CD4-positive, alpha-beta T cell treated with Interleukin-6 at 100 ng/mL for 8 hours (primary cell): ENCODE measurements at places on chromosomes 11 and 22.

GRCh38 chr11:60717956-60718355, 6.6 kb upstream of the MS4A18 start:
- DNase-seq: no peak

DNA sequence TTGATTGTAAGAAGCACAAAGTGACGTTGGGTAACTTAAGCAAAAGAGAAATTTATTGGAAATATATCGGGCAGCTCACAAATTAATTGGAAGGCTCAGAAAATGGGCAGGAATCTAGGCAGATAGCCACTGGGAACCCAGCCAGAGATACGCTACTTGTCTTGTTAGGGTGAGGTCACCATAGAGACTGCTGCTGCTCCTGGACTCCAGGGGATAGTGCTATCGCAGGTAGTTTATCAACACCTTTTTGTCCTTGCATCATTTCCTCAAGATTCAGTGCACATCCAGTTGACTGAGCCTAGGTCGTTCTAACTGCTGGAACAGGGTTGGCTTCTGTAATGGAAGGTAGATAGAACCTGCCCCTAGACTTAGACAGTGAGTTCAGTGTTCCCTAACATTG, 19.6 kb downstream of the AMOTL1 start:
- DNase-seq: no peak

GRCh38 chr11:7851391-7851790, 54.6 kb upstream of the OR5P2 start:
- no peak for DNase-seq

GRCh38 chr11:84319863-84320262, 1033.7 kb upstream of the CCDC90B start:
- no peak for DNase-seq

DNA sequence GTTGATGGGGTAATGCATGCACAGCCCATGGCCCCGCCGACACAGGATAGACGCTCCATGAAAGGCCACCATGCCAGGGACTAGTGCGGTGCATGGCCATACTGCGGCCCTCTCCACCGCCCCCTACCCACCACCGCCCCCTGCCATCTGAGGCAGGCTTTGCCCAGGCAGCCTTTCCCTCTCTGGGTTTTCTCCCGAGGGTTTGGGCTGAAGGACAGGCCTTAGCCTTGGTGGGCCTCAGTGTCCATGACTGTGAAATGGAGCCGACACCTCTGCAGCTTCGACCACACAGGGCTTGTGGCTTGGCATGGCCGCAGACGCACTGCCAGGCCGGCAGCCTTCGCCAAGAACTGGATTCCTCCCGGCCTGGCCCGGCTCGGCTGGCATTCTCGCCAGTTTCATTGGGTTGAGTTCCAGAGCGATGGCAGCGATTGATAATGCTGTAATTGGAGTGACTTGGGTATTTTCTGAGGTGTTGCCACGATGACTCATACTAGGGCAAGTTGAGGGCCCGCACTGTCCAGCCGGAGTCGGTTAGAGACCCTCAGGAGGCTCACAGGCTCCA, 111.3 kb downstream of the WNT7B start:
- no peak for DNase-seq

GRCh38 chr22:36419177-36419911, 31.6 kb upstream of the MYH9 start:
- no peak for DNase-seq

- no peak for DNase-seq
Observed at GRCh38 chr11:61067782-61068446, 34.4 kb upstream of the CD5 start.

DNA sequence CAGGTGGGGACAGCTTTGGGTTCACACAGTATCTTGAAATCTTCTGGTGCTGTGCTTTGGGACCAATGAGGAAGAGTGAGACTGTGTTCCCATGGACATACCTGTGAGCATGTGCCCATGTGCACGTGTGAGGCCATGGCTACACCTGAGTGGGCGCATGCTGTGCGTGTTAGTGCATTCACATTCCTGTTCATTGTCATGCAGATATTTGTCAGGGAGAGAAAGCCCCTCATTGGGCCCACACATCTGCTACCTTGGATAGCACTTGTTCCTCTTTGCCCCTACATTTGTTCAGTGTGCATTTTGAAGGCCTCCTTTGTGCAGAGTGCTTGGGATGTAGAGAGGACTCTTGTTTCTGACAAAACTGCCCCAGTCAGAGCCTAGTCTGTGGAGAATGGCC, 154.3 kb upstream of the E2F8 start:
- no peak for DNase-seq

GRCh38 chr11:4903484-4903883, at the start of gene OR51A7:
Gene OR51A7, plus strand, starts transcription at chr11:4903783. Its CDS starts 3,587 bp downstream, at chr11:4907370.
- DNase-seq: no peak

- DNase-seq: no peak
Observed at GRCh38 chr22:30984317-30984716, 15.3 kb downstream of the TUG1 start.

GRCh38 chr11:8963569-8964323, 496 bp downstream of the TMEM9B start:
- peak; percentile 71 for DNase-seq

- DNase-seq: no peak
Observed at GRCh38 chr11:74736031-74736430, 4.8 kb upstream of the CHRDL2 start.

DNA sequence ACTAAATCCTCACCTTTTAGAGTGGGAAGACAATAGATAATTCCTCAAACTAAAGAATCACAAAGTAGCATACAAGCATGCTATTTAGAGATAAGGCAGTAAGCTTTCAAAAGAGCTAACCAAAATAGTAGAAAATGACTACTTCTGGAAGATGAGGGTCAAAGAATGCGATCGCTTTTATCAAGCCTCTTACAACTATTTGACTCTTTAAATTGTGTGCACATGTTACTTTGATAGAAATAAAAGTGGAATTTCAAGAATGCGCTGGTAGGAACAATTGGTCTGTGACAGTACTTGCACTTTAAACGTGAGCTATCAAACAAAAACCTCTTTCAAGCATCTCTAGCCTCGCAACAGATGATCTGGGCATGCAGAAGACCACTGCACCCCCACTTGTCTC, 97.3 kb downstream of the COMMD9 start:
- DNase-seq: no peak

- peak; percentile 67 for DNase-seq
Observed at GRCh38 chr11:102361086-102362031, 14.3 kb downstream of the BIRC2 start.

DNA sequence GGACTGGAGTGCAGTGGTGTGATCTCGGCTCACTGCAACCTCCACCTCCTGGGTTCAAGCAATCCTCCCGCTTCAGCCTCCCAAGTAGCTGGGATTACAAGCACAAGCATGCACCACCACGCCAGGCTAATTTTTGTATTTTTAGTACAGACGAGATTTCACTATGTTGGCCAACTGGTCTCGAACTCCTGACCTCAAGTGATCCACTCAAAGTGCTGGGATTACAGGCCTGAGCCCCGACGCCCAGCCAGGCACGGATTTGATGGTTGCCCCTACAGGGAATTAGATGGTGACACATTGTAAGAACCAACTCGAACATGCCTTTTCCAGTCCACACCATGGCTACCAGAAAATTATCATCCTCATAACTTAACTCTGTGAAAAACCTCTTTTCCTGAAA, 26.8 kb upstream of the RTL6 start:
- DNase-seq: no peak

DNA sequence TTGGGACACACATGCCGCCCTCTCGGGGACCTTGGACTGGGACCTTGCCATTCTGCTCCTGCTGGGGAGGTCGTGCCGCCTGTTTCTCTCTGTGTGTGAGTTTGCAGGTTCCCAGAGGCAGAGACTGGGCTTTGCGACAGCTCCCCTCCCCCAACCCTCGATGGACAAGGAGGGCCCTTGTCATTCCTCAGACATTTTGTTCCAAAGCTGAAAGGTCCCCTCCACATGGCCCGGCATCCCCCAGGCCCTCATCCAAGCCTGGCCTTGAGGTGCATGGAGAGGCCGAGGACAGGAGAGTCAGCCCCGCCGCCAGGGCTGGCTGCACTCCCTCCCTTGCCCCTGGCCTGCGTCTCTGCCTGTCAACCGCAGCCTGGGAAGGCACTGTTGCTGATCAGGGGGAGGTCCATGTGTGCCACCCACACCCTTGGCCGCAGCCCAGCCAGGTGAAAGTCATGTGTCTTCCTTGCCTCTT, 25.6 kb downstream of the FADS2 start:
- DNase-seq: no peak

GRCh38 chr22:47245786-47246185, 483.3 kb downstream of the TBC1D22A start:
- DNase-seq: no peak

GRCh38 chr11:66002648-66003225, 434 bp downstream of the BANF1 start:
- no peak for DNase-seq

- DNase-seq: no peak
Observed at GRCh38 chr11:44877571-44878497, 72.8 kb downstream of the TP53I11 start.

DNA sequence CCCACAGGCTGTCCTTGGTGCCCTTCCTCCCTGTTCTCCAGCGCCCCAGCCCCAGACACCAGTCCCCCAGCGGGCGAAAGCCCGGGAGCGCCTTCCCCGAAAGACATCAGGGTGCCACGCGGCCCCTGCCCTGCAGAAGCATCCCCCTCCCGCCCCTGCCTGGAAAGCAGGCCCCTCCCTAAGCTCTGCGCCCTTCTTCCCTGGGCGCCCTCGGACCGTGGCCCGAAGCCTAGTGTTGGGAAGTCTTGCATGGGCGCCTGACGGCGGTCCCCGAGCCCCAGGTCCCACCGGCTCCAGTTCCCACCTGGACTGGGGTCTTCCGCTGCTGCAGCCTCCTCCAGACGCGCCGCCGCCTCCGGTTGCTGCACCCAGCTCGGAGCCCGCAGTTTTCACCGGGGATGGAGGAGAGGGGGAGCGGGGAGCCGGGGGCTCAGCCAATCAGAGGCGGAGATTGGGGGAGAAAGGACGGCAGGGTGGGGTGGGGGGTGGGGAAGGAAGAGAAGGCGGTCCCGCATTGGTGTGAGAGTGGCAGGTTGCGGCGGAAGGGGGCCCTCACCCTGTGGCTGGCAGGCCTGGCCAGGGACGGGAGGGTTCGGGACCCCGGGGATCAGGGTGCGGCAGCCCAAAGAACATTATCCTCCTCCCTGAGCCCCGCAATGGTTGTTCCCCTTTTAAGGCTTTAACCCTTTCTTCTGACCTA, at the start of gene THY1:
Gene THY1 (minus strand): TSS at position 364 of the 700 bp plus-strand sequence. CDS start 2,267 bp downstream, outside the sequence.
- DNase-seq: no peak

GRCh38 chr11:70744396-70745185, 346.3 kb downstream of the CTTN start:
- DNase-seq: no peak

- DNase-seq: no peak
Observed at GRCh38 chr22:19693581-19693980, 20.7 kb upstream of the SEPTIN5 start.

GRCh38 chr11:75571625-75572024, 9.6 kb downstream of the SERPINH1 start:
- DNase-seq: no peak

DNA sequence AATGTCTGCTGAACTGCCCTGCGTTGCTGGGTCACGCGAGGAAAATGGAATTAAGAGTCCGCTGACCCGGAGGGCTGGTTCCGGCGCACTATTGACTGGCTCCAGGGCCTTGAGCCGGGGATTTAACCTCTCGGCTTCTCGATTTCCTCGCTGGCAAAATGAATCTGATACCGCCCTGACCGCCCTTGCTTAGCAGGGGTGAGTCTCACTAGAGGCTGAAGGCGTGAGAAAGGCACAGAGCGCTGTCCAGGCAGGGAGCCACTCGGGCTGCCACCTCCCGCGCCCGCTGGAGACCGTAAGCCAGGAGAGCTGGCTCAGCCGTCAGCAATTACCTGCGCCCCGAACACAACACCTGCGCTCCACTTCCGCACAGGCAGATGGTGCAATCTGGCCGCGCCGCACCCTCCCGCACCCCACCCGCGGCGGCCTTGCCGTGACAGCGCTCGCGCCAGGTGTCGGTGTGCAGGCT, 65.6 kb downstream of the BUD13 start:
- DNase-seq: no peak

DNA sequence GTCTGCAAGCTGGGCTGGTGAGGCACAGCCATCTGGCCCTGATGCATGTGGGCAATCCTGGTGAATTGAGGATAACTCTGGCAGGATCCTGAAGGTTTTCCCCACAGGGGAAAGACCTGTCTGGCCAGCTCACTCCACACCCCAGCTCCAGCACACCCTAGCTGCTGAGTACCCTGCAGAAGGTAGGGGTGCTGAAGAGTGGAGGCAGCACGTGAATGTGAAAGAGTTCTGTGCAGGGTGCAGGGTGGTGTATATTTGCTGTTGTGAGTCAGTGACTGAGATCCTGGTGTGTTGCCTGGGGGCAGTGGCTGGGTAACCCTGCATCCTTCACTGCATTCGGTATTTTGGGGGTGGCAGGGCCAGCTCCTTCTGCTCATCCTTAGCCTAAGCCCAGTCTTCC, 22.4 kb downstream of the DGAT2 start:
- DNase-seq: no peak

DNA sequence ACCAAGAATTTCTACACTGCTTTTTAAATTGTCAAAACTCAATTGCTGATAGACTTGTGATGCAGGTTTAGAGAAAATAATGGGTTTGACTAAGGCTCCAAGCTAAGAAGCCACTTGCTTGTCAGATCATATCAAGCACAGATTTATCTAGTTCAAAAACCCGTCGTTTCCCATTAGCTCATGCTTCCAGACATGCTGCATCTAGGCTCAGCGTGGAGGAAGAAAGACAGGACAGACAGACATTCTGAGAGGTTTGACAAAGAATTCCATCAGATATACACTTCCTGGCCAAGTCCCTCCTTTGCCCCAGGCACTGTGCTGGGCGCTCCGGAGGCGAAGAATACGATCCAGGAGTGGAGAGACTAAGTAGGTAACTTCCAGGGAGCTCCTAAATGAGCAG, 76.8 kb downstream of the KCNC1 start:
- DNase-seq: no peak

- no peak for DNase-seq
Observed at GRCh38 chr11:83159902-83160865, 3.3 kb downstream of the PCF11 start.

- DNase-seq: no peak
Observed at GRCh38 chr11:63737718-63738117, 30.9 kb downstream of the ZFTA start.

DNA sequence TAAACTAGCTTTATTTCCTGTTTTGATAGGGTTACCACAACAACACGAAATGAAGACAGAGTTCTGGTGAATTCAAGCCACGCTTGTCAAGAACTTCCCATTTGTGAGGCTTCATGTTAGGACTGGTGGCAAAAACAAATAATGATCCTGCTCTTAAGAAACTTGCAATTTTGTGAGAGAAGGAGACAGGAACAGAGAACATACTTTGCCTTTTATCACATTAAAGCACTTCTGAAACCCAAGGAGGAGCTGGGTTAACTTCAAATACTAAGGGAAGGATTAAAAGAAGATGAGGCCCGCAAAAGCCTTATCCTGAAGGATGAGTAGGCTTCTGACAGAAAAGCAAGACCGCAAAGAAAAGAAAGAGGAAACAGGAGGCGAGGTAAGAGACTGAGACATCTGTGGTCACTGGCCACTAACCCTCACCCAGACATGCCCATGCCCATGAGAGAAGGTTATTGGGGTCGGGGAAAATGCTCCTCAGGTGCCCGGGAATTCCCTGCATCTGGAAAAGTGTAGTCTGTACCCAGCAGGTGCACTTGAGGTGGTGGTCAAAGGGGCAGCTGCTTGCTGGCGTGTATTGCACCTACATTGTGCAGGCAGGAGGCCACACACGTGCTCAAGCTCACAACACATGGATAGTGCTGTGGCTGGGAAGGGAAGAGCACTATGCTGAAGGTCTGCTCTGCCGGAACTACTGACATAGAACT, 50.5 kb downstream of the MAPK1 start:
- DNase-seq: peak; percentile 75
